GM12878 (cell line): ENCODE measurements at places on chromosomes 7 and 10.

DNA sequence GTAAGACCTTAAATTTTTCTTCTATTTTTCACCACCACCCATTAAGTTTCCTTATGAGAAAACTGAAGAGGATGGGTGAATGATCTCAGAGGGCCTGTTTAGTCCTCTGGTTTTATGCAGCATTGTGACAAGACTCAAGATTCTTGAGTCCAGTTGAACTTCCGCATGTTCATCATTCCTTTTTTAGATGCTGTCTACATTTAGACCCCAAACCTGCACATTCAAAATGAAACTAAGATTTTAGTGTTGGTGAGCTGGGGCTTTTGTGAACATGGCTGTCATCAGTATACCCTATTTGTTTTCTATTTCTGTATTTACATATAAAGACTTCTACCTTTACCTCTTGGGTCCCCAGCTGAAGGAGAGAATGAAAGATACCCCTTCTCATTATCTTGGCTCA, 31.1 kb downstream of the NET1 start:
- DNase-seq: peak; percentile 86

GRCh38 chr7:3356173-3356572, 55.1 kb downstream of the SDK1 start:
- DNase-seq: no peak

DNA sequence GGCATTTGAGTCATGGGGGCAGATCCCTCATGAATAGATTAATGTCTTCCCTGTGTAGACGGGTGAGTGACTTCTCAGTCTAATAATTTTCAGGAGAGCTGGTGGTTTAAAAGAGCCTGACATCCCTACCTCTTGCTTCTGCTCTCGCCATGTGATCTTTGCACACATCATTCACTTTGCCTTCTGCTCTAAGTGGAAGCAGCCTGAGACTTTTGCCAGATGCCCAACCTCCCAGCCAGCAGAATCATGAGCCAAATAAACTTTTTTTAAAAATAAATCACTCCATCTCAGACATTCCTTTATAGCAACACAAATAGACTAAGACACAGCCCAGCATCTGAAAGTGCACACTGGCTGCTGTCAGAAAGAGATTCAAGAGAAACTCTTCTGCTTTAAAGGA, 155.2 kb downstream of the ZNF365 start:
- DNase-seq: no peak

- DNase-seq: no peak
These were observed 94.7 kb upstream of the PDCD4 start for GRCh38 chr10:110777017-110777416.

DNA sequence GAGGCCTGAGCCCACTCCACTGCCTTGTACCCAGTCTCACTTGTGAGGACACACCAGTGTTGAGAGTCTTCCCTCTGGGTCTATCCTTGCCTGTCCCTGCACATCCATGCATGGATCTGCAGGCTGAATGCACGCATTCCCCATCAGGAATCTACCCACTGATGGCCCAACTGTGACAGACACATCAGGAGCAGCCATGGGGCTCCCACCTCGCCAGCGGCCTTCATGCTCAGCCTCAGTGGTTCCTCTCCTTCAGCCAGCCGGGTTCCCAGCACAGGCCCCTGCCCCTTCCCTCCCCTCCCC, 21.3 kb downstream of the ANTXRL start:
- DNase-seq: no peak

GRCh38 chr10:33032654-33033151, 74.7 kb upstream of the ITGB1 start:
- DNase-seq: no peak

GRCh38 chr10:88086187-88086960, 222.9 kb downstream of the PTEN start:
- no peak for DNase-seq

GRCh38 chr7:55249332-55249731, 115.8 kb upstream of the LANCL2 start:
- no peak for DNase-seq

DNA sequence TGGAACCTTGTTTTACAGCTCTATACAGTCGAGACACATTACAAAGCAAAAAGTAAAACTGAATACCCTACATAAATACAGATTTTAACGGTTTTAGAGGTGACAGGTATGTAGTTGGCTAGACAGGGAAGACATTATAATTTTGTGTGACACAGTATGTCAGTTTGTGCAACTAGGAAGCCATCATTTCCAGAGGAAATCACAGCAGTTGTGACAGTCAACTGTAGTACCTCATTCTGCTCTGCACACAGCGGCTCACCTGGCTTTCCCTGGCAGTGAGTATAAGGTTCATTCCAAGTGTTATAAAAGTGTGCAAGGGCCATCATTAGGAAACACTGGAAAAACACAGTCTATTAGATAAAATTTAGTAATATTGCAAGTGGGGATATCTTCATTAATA, 501.6 kb upstream of the PHF14 start:
- DNase-seq: no peak

GRCh38 chr10:110836706-110837105, 35.0 kb upstream of the PDCD4 start:
- DNase-seq: no peak

DNA sequence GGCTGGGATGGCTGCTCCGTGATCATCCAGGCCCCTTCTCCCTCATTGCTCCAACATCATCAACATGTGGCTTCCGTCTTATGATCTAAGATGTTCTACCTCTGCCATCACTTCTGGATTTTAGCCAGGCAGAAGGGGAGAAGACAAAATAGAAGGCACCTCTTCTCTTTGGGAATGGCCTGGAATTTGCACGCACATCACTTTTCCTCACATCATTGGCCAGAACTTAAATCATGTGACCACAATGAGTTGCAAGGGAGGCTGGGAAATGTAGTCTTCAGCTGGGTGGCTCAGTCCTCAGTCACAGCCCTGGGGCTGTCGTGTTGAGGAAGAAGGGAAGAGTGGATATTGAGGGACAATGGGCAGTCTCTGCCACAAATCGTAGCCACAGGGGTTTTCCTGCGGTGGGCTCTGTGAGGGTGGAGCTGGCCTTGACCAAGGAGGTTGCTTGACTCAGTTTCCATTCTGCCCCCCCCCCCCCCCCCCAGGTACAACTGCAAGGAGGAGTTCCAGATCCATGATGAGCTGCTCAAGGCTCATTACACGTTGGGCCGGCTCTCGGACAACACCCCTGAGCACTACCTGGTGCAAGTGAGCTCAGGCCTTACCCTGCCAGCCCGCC, 50.3 kb downstream of the PALD1 start:
- no peak for DNase-seq

DNA sequence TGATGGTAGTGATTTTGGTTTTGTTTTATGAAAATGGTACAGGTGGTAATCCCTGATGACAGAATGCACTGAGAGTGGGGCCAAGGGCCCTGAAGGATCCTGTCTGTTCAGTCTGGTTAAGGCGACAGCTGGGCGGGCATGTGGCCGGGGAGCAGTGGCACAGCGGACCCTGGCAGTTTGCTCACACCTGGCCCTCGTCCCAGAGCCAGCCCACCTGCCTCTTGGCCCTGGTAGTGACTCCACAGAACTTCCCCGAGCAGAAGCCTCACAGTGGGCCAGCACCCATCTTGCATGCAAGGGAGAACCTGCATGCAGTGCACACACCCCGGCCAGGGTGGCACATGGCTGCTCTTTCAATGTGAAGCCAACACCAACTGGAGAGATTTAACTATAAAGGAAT, 82.8 kb downstream of the ALOX5 start:
- DNase-seq: no peak

DNA sequence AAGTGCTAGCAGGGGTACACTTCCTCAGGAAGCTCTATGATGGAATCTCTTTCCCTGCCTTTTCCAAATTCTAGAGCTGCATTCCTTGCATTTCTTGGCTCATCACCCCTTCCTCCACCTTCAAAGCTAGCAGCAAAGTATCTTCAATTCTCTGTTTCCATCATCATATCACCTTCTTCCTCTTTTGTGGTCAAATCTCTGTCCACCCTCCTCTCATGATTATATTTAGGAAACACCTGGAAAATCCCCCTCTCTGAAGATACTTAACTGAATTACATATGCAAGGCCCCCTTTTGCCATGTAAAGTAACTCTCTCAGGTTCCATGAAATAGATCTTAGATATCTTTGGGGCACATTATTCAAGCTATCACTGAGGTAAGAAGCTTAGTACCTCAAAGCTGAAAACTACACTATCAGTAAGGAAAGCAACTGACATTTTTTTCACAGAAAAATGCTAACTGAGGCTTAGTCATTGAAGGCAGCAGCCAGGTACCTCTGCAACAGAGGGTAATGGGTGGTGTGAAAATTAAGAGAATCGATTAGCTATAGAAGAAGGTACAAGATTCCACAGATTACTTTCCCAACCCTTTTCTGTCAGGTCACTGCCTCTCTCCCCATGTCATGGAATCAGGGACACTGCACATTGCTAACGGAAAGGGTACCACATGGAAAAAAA, 197.3 kb downstream of the MACC1 start:
- peak; percentile 50 for DNase-seq

GRCh38 chr10:76089556-76090180, 658.2 kb downstream of the LRMDA start:
- no peak for DNase-seq

GRCh38 chr10:8086315-8086714, 31.8 kb downstream of the GATA3 start:
- DNase-seq: no peak

DNA sequence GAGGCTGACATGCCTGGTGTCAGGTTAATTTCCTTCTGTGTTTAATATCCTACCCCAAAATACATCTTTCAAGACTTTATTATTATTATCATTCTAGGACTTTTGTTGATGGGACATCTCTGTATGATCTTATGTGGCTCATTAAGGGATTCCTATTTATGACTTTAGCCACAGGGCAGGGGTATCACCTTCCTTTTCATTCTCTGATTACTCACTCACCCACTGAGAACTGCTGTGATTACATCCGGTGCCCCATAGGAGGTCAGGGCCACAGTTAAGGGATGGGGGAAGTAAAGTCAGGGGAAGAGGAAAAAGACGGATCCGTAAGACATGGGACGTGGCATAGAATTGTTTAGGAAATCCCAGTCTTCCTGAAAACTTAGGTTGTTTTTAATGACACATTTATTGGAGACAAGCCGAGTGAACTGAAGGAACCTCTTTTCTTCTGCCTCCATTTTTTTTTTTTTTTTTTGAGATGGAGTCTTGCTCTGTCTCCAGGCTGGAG, 61.0 kb upstream of the PITRM1 start:
- no peak for DNase-seq

DNA sequence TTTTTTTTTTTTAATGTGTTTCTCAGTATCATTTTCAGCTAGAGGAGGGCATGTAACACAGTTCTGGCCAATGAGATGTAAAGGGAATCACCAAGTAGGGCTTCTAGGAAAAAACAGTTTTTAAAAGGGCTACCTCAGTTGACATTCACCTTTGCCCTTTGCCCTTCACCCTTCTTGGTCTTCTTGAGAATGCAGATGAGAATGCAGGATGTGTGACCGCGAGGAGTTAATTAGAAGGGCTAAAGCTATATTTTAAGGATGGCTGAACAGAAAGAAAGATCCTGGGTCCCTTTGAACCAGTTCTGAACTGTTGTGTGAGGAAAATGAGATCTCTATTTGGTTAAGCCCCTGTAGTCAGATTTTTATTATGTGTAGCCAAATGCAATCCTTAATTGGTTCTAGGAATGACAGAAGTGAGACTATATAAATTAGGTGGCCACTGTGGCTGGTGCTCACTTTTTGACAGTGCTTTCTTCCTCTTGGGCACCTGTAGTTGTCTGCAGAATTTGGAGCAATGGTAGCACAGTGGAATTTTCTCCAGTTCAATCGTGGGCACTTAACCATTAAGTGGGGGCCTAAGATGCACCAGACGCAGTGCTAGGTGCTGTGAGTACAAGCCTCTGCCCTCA, 21.1 kb upstream of the TOMM7 start:
- DNase-seq: no peak

- no peak for DNase-seq
These were observed 565.5 kb upstream of the IGFBP3 start for GRCh38 chr7:46486256-46487206.

- DNase-seq: no peak
These were observed 32.7 kb upstream of the PFKP start for GRCh38 chr10:3034616-3035015.
